HCT116 (cell line): ENCODE measurements at places on chromosomes 7 and 10. TPM values are rescaled to one million over a fixed set of nuclear protein-coding genes. Genes with fewer than 3 reads are reported as not detected.

DNA sequence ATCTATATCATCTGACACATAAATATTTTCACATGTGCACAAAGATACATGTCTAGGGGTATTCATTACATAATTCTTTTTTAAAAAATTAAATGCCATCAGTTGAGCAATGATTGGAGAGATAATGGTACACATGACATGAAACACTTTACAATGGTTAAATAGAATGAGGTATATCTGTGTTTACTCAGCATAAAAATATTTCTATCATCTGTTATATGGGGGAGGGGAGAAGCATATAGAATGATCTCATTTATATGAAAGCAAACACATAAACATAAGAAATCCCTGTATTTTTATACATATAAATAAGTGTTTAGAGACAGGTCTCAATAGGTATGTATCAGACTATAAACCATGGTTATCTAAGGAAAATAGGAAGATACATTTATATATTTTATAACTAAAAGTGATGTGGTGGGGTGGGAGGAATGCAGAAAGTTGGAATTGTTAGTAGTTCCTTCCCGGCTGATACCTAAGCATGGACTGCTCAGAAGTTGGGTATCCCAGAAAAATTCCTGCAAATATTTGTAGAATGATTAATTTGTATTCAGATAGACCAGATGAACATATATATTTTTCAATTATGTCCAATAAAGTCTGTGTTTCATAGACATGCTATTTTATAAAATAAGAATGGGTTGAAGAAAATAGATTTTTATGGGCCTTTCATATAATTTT, 75.1 kb downstream of the SHOC2 start:
- H3K36me3 ChIP-seq = no peaks in the 10 kb centered on the region
- H3K4me1 ChIP-seq = no peaks in the 10 kb centered on the region
- no peak overlapping the region for H3K27ac ChIP-seq
- no peak for DNase-seq
- H3K4me3 ChIP-seq = no peak overlapping the region

DNA sequence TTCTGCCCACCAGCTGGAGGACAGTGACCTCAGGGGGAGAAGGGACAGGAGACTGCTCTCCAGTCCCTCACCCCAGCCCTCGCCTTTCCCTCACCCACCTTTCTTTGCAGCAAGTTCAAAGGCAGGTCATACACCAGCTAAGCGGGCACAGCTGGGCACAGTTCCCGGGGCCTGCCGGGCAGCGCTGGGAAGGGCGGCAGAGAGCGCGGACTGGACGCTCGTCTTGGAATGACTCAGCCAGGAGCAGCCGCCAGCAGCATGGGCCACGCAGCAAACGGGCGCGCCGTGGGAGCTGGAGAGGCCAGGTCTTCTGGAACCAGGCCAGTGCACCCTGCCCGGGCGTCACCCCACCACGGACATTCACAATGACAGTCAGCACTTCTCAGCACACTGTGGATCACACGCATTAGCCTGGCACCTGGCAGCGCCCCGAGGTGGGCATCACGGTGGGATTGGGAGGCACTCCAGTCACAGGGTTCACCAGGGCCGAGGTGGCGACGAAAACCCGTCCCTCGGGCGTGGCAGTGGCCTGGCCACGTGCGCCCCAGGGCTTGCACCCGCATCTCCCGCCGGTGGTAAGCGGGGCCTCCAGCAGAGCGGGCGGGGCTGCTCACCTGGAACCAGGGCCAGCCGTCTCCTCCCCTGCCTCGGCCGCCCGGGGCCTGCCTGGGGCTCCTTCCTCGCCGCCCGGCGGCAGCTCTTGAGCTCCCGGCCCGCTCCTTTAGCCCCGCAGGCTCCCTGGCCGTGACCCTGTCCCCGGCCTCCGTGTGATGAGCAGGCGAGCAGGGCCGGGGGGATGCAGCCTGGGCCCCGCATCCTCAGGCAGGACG, 29.0 kb upstream of the WDFY4 start:
- H3K4me3 ChIP-seq = peak overlapping the region; percentile 69
- DNase-seq = no peak
- peaks cover 8% of the 10 kb centered on the region for H3K27me3 ChIP-seq
- H3K36me3 ChIP-seq = no peaks in the 10 kb centered on the region
- H3K27ac ChIP-seq = peak overlapping the region; percentile 77

- H3K4me3 ChIP-seq = no peak overlapping the region
- H3K27ac ChIP-seq = no peak overlapping the region
- no peak for DNase-seq
- no peaks in the 10 kb centered on the region for H3K36me3 ChIP-seq
- no peaks in the 10 kb centered on the region for H3K4me1 ChIP-seq
Observed at GRCh38 chr7:29871787-29872398, 65.6 kb downstream of the WIPF3 start.

Gene SVOPL
- total RNA-seq = not detected

Gene PTN
- total RNA-seq = not detected

- no peak overlapping the region for H3K4me3 ChIP-seq
- H3K27ac ChIP-seq = no peak overlapping the region
- no peak for DNase-seq
Observed at GRCh38 chr7:99313204-99313573, 12.5 kb upstream of the ARPC1A start.

DNA sequence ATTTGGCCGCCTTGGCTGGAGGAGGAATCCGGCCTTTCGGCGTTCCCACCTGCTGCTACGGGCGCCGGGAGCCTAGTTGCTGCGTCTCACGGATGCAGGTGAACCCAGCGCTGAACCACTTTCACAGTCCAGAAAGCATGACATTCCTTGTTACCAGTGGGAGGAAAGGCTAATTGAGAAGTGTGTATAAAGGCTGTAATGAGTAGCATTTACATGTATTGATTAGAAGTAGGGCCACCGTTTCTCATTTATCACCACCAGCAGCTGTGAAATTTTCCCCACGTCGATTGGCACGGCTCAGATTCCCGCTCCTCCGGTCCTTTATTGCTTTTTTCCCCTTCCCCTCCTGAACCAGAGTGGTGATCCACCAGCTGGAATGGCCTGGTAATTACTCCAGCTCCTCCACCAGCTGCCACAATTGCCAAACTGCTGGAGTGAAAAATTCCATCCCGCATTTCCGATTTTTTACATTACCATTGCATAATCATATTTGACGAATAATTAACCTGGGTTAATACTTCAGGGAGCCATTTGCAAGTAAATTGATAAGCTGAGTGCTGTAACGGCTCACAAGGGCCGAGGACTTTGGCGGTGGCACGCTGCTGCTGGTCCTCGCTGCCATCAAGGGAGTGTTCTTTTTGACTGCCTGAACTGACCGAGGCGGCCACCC, 153.3 kb downstream of the POU6F2 start:
- H3K27ac ChIP-seq = no peak overlapping the region
- DNase-seq = no peak
- no peak overlapping the region for H3K4me3 ChIP-seq
- H3K4me1 ChIP-seq = no peaks in the 10 kb centered on the region
- H3K27me3 ChIP-seq = peaks cover 14% of the 10 kb centered on the region; the same call in 1 of the 2 replicates

DNA sequence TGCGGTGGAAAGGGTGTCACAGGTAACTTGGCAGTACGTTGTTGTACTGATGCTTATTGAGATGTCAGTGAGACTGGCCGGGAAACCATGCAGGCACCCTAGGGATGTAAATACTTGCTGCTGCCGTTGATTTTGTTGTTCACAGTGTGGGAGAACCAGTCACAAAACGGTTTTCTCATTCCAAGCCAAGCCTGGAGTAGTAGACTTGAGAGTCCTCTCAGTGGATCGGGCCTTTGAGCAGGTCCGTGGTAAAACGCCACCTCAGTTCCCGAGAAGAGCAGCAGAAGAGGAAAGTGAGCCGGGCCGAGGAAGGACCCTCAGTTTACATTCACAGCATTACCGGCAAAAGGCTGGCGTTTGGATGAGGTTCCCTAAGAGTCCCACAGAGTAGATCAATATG, 1.1 kb downstream of the JAKMIP3 start:
- no peaks in the 10 kb centered on the region for H3K27me3 ChIP-seq
- no peak overlapping the region for H3K27ac ChIP-seq
- no peaks in the 10 kb centered on the region for H3K36me3 ChIP-seq
- H3K4me3 ChIP-seq = no peak overlapping the region
- no peak for DNase-seq
- no peaks in the 10 kb centered on the region for H3K4me1 ChIP-seq

Gene SPDYE9
- not detected for total RNA-seq

Gene AMPH
- not detected for total RNA-seq

DNA sequence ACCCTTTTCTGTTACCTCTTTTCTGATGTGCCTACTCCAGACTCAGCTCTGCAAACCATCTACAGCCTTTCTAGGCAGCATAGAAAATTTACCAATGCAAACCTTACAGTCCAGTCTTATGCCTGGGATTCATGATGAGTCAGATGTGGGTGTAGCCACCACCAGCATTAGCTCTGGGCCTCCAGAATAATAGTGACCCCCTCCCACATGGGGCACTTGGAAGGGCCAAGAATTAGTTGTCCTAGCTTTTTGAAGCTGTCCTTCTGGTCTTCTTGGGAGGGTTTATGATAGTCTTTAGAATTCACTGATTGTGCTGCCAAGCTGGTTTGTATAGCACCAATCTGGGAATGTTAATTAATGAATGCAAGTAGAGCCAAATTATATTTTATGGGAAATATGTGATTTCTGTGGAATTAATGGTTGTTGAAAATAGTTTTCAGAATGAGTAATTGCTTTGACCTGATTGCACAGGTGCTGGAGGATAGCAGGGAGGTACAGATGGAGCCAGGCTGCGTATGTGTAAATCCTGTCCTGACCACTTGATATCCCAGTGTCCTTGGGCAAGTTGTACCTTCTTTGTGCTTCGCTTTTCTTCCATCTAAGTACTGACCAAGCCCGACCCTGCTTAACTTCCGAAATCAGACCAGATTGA, 94.8 kb downstream of the CPED1 start:
- no peak overlapping the region for H3K27ac ChIP-seq
- H3K27me3 ChIP-seq = no peaks in the 10 kb centered on the region
- no peaks in the 10 kb centered on the region for H3K36me3 ChIP-seq
- no peak for DNase-seq
- peaks cover 33% of the 10 kb centered on the region for H3K4me1 ChIP-seq

Gene HSPA12A
- total RNA-seq = 19.8 TPM

Gene PGAM2
- 0.27 TPM for total RNA-seq

DNA sequence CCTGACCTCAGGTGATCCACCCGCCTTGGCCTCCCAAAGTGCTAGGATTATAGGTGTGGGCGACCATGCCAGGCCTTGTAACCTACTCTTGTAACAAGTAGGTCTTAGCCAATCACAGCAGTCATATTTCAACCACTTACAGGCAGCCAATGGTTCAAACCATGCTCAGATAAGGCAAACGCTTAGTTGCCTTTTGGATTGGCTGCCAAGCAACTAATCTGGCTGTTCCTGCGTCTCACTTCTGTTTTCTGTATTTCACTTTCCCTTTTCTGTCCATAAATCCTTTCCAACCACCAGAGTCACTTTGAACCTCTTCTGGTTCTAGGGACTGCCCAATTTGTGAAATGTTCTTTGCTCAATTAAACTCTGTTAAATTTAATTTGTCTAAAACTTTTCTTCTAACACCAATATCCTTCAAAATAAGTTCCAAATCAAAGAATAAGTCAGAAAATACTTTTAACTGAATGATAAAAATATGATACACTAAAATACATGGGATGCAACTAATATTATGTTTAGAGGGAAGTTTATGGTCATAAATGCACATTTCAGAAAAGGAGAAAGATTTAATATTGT, 19.1 kb upstream of the PRF1 start:
- peaks cover 26% of the 10 kb centered on the region for H3K4me1 ChIP-seq
- no peak for DNase-seq
- H3K4me3 ChIP-seq = no peak overlapping the region
- no peaks in the 10 kb centered on the region for H3K36me3 ChIP-seq
- no peak overlapping the region for H3K27ac ChIP-seq

DNA sequence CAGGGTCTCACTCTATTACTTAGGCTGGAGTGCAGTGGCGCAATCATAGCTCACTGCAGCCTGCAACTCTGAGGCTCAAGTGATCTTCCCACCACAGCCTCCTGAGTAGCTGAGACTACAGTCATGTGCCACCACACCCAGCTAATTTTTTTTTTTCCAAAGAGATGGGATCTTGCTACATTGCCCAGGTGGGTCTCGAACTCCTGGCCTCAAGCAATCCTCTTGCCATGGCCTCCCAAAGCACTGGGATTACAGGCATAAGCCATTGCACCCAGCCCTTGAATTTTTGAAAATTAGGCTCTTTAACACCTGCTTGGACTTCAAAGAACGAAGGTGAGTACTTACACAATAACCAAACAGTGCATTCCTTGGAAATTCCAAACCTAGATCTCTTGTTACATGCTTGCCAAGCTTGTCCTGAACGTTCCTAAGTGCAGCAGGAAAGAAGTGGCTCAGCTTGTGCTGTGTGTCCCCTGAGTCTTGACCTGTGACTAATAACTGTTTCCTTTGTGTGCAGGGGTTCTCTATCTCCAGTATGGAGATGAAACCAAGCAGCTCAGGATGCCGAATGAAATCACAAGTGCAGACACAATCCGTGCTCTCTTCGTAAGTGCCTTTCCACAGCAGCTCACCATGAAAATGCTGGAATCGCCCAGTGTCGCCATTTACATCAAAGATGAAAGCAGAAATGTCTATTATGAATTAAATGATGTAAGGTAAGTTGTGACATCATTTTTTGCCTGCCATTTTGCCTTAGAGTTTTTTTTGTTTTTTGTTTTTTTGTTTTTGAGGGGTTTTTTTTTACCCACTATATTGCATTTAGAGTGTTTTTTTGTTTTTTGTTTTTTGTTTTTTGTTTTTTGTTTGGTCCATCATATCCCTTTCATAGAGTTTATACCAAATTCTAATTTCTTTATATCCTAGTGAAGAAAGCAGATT, 223.8 kb downstream of the KIAA1217 start:
- H3K4me3 ChIP-seq = no peak overlapping the region
- no peaks in the 10 kb centered on the region for H3K36me3 ChIP-seq
- no peak for DNase-seq
- peaks cover 10% of the 10 kb centered on the region; the same call in 1 of the 2 replicates for H3K4me1 ChIP-seq
